NCI-H1417 treated with DMSO at 0.1 percent for 48 hours (cell line): ENCODE measurements at places on chromosomes 7 and 10.

- DNase-seq, result no peak
Measured at GRCh38 chr7:117165656-117166055, 157.2 kb downstream of the WNT2 start.

DNA sequence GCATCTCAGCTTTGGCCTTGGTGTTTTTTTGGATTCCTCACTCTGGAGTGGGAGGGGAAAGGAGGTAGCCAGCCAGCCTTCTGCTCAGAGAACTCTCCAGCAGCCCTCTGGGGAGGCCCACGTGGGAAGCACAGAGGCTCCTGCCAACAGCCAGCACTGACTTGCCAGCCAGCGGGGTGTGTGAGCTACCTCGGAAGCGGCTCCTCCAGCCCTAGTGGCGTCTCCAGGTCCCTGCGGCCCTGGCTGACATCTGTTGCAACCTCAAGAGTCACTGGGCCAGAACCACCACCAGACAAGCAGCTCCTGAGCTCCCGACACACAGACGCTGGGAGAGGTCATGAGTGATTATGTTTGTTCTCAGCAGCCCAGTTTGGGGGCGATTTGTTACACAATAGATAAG is 180.2 kb upstream of the FZD8 start:
- no peak for DNase-seq

DNA sequence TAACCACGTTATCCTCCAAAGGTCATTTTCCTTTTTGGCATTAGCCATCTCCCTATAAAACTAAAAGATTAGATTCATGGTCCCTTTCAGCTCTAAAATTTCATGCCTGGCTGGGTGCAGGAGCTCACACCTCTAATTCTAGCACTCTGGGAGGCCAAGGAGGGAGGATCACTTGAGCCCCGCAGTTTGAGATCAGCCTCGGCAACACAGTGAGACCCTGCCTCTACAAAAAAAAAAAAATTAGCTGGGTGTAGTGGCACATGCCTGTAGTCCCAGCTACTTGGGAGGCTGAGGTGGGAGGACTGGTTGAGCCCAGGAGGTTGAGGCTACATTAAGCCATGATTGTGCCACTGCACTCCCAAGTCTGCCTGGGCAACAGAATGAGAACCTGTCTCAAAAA is 57.0 kb downstream of the MALSU1 start:
- no peak for DNase-seq

DNA sequence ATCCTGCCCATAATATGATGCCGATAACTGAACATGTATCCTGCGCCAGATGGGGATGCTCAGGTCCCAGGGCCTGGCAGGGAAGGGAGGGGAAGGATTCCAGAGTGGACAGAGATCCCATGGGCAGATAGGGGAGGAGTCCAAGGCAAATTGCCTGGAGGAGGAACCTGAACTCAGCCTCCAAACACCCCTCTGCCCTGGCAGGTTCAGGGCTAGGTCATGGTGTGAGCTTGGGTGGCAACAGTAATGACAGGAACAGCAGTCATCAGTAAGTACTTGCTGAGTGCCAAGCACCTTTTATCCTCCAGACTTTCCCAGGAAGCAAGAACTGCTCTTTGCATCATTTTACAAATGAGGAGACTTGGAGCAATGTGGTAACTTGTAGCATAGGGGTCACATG is 3.8 kb upstream of the PALD1 start:
- DNase-seq, result no peak

DNA sequence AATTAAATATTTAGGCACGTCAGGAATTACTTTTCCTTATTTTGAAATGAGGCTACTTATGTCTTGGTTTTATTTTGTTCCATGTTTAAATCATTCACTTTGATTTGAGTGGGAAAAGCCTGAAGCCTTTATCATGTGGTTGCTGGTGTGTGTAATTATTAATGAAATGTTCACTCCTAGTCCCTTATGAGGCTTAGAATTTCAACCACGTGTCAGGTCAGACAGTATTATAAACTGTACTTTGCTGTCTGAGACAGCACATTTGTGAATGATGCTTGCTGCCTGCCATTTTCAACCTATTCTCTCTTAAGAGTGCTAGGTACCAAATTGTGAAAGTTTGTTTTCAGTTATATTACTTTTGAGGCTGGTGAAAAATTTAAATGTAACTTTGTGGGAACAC is 58.9 kb downstream of the COL17A1 start:
- no peak for DNase-seq

- no peak for DNase-seq
Measured at GRCh38 chr10:19819419-19820033, 3.3 kb downstream of the PLXDC2 start.

GRCh38 chr7:38669965-38670520 is 38.9 kb upstream of the AMPH start:
- DNase-seq, result no peak

DNA sequence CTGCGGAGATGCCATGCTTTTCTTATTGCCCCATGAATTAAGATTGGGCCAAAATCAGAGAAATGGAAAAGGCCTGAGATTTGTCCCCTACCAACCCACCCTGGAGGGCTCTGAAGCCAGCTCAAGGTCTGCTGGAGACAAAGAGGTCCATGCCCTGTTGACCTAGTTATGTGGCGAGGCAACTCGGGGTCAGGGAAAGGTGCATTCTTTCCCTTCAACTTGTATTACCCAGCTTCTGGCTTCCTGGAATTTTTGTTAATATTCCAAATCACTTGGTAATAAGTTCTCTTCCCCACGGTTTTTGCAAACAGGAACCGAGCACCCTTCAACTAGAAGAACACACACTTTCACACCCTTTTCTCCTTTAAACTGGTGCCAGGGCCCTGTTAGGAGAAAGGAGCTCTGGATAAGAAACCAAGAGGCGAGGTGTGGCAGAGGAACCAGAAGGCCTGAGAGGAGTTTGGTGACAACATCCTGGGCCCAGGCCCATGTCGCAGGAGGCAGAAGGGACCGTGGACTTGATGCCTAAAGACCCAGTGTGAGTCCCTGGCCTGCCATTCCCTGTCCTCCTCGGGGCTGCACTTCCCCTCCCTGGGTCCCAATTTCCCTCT is 12.5 kb upstream of the SFRP5 start:
- no peak for DNase-seq

- no peak for DNase-seq
Measured at GRCh38 chr7:122803323-122803722, 82.9 kb downstream of the CADPS2 start.

- no peak for DNase-seq
Measured at GRCh38 chr10:22022257-22023032, 18.9 kb upstream of the DNAJC1 start.

DNA sequence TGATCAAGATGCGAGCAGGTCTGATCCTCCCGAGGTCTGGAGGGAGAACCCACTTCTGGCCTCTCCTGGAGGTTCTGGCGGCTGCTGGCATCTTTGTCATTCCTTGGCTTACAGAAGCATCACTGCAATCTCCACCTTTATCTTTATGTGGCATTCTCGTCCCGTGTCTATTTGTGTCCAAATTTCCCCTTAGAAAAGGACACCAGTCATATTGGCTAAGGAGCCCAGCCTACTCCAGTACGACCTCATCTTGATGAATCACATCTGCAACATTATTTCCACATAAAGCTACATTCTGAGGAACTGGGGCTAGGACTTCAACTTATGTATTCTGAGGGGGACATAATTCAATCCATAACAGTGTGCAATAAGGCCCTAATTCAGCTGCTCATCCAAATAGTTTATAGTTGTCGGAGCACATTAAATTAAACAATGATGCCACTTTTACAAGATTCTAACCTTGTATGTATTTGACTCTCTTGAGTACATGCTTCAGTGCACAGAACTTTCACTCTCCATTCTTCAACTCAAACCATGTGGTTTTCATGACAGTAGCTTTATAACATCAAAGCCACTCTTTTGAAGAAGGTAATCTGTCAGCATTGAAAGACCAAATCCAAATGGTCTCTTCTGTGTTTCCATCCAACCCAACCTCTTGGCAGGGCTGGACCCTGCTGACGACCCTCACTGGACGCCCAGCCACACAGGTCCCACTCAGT is 86.2 kb upstream of the DDC start:
- no peak for DNase-seq

- DNase-seq, result no peak
Measured at GRCh38 chr7:134056816-134057215, 70.3 kb upstream of the LRGUK start.

- no peak for DNase-seq
Measured at GRCh38 chr10:33215154-33215553, 119.3 kb downstream of the NRP1 start.

DNA sequence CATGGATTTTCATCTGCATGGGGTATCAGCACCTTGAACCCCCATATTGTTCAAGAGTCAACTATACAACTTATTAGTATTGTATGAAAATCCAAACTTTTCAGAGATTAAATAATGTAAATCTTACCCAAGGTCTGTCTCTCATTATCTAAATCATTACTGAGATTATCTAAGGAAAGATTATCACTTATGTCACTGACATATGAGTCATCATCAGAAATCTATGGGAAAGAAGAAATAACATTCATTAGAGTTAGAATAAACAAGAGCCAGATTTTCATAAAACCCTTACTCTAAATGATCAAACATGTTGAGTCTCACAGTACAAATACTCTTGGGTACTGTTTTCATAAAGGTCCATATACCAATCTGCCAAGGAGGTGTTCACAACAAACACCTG is 83.3 kb upstream of the GSDME start:
- DNase-seq, result no peak

DNA sequence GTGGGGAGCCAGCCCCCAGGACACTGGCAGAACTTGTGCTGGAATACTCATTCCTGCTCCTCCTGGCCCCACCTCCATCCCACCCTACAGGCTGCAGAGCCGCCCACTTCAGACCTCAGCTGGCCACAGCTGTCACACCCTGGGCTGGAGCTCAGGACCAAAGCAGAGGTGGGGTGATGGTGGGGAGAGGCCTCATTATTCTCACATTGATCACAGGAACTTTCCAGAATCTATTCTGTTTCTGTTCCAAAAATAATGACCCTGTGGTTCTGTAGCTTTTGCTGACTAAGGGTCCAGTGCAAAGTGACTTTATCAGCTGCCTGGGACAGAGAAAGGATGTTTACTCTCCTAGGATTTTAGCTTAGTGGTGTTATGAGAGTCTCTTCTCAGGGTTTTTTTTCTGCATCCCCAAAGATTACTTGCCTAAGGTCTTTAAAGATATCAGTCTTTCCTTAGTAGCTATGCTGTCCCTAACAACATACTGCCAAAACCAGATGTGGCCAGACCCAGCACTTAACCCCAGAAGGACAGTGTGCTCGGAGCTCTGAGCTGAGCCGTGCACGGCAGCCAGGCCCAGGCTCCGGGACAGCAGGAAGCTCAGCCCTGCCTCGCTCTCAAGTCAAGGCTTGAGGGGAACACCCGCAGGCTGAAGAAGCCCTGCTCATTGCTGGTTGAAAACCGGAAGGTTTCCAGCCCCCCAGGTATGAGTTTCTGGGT is 223.3 kb downstream of the MLLT10 start:
- no peak for DNase-seq

- DNase-seq, result no peak
Measured at GRCh38 chr10:122655524-122656307, 43.9 kb downstream of the C10orf120 start.

DNA sequence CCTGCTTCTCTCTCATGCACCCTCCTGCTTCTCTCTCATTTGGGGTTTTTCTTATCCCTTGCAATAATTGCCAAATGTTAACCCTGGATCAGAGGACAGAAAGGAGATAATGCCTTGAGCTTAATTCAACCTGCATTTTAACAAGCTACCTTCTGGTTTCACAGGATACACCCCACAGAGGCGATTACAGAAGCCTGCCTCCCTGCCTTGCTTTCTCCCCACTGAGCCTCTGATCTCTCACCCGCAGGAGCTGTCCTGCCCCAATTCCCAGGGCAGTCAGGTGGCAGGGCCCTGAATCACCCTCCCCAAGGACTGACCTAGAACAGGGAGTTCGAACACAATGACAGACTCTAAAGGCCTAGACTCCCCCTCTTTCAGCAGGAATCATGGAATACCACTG is 959.5 kb downstream of the GRID1 start:
- no peak for DNase-seq

DNA sequence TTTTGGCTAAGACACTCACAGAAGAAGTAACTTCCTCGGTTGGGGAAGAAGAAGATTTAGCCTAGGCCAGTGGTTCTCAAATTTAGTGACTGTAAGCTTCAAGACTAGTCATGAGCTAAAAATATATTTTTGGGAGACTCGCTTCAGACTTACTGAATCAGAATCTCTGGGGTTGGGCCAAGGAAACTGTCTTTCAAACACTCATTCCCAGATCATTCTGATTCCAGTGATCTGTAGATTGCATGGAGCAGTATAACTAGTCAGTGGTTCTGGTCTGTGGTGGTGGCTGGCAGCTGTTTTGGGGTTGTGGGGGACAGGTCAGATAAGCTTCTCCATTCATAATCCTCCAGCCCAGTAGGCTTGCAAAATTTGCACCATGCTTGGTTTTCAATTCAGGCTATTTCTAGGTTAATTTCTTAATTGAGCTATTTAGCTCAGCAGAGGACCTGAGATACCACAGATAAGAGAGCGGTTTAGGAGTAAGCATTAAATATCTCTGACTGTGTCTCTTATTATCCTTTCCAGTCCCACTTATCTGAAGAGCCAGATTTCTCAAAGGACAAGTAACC is 3.8 kb upstream of the KAT6B start:
- DNase-seq, result no peak

GRCh38 chr10:101843032-101844021 is at the start of gene KCNIP2:
TSS of gene KCNIP2 (minus strand) at chr10:101843800. CDS start at chr10:101843568, 232 bp downstream.
- no peak for DNase-seq

DNA sequence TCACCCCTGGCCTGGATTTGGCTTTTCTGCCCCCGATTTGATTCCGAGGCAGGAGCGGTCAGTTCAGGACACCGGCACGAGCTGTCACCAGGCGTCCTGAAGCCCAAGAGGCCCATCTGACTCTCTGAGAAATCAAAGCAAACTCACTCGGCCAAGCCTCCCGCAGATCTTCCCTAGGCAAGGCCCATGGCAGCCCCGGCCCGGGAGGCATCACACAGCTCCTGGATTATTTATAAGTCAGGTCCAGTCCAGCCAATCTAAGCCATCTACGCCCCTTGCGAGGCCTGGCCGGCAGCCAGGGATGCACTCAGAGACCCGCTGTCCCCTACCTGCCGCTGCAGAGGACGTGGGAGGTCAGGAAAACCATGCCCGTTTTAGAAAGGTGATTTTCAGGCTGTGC is 87.3 kb upstream of the DIP2C start:
- DNase-seq, result no peak

- no peak for DNase-seq
Measured at GRCh38 chr7:39832519-39833085, 117.5 kb upstream of the CDK13 start.

DNA sequence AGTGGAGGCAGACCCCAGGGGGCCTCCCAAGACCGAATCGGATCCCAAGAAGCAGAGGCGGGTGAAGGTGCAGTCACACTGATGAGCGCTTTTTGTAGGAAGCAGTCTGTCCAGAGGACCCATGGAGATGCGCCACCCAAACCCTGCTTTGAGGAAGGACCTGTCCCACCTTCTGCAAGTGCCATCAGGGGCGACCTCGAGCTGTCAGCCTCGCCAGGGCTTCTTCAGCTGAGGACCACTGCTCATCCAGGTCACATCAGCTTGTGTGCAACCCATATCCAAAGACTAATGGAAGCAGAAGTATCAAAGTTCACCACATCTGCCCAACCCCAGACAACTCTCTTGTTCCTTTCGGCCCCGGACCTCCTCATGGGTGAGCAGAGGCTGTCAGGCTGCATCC is 61.5 kb downstream of the KCNH2 start:
- no peak for DNase-seq
